Panc1 (cell line): ENCODE measurements at places on chromosomes 6 and 20. TPM values are rescaled to one million over a fixed set of nuclear protein-coding genes. Genes with fewer than 3 reads are reported as not detected.

HTR1B gene
- 14.0 TPM for total RNA-seq

DNA sequence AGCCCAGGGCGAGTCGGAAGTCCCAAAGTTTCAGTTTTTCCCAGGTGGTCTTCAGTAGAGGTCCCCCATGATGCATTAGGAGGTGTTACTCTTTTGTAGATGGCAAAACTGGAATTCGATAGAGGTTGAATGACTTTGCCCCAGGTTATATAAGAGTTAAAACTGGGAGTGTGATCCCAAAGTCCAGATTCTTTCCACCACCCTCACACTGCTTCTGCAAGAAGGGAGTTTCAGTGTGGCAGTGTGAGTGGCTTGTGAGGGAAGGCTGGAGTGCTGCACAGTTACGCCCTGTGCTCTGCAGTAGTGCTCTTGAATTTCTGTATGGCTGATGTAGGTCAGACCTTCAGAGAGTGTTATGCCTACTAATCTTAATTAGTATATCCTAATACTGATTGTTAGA lies 29.8 kb downstream of the NDUFAF5 start:
- no peak overlapping the region for H3K27ac ChIP-seq
- no peak overlapping the region for H3K4me3 ChIP-seq
- no peaks in the 10 kb centered on the region for H3K4me1 ChIP-seq
- no peak for DNase-seq
- no peaks in the 10 kb centered on the region for H3K27me3 ChIP-seq

DNA sequence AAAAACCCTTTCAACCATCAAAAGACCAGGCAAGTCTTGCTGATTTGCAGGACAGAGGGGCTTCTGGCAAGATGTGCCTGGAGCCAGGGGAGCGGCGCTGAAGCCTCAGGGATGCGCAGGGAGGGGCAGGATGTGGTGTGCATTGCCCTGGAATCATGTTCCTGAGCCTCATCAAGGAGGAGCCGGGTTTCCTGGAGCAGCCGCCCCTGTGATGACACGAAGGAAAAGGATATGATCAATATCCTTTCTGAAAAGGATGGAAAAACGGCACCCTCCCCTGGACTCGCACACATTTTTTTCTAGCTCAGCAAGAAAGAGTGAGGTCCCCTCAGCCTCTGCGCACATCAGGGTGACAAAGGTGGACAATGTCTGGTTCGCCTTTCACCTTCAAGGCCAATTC lies 173.1 kb upstream of the SSTR4 start:
- no peak for DNase-seq
- no peak overlapping the region for H3K4me3 ChIP-seq
- H3K27ac ChIP-seq: no peak overlapping the region
- H3K36me3 ChIP-seq: no peaks in the 10 kb centered on the region

GRCh38 chr6:137699031-137699683 lies 167.9 kb upstream of the TNFAIP3 start:
- DNase-seq: no peak
- peaks cover 12% of the 10 kb centered on the region for H3K4me1 ChIP-seq
- H3K27ac ChIP-seq: no peak overlapping the region
- no peaks in the 10 kb centered on the region for H3K36me3 ChIP-seq

TBCC gene
- total RNA-seq: 25.7 TPM

PTCRA gene
- total RNA-seq: not detected

DNA sequence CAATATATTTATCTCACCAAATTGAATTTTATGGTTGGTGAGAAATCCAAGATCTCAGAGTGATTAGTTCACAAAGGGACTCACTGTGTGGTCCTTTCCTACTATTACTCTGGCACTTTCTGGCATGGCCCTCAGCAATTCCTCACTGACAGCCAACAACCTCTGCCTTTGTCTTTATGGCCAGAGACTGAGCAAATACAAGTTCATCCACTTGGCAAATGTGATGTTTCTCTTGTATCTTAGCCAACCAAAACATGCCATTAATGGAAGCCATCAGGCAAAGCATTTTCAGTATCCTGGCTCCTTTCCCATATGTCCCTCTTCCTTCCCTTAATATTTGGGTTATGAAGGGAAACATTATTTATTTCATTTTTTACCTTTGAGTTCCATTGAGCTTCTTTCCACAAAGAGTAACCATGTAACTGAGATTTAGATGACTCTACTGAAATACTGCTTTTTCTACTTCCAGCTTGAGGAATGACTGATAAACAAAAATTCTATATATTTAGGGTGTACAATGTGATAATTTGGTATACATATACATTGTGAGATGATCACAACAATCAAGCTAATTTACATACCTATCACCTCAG lies 30.8 kb upstream of the SMLR1 start:
- H3K27me3 ChIP-seq: no peaks in the 10 kb centered on the region
- no peaks in the 10 kb centered on the region for H3K4me1 ChIP-seq
- no peak overlapping the region for H3K27ac ChIP-seq
- DNase-seq: no peak
- no peaks in the 10 kb centered on the region for H3K36me3 ChIP-seq
- no peak overlapping the region for H3K4me3 ChIP-seq
